ENCODE measurements at places on chromosomes 7 and 10.

GRCh38 chr10:3554121-3554522 lies 230.9 kb downstream of the KLF6 start:
- no peak for DNase-seq

GRCh38 chr7:96614154-96614867 lies 95.3 kb downstream of the SEM1 start:
- DNase-seq: no peak

DNA sequence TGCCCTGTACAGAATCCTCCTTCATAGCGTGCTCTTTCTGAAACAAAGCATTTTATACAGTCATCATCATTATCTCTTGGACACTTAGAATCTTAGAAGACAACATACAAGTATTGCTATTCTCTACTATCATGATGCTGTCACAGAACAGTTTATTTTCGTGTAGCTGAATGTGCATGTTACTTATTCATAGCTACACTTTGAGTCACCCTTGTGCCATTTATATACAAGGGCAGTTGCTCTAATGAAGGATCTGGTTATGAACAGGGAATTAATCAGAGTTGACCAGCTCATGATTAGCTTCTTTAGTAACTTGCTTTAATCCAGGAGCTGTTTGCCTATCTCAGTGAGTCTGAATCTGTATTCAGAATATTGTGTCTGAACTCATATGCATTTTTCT lies 11.2 kb downstream of the CASP2 start:
- no peak for DNase-seq

DNA sequence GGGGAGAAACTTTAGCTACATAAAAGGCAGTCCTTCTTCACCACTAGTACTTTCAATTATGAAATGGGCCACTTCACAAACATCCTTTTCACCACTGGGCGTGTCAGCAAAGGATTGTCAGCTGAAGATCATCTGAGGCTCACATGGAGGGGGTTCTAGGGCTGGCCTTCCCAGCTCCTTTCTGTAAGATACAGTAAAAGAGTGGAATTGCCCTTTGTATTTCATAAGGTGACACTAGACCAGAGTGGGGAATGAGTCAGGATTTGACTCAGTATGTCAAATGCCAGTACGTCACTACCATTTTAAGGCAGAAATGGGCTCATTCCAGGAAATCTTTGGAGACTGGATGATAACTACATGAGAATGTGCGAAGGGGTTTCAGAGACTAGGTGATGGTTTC lies 21.2 kb upstream of the BLOC1S2 start:
- no peak for DNase-seq

GRCh38 chr7:2196381-2197378 lies 36.1 kb downstream of the MAD1L1 start:
- no peak for DNase-seq

DNA sequence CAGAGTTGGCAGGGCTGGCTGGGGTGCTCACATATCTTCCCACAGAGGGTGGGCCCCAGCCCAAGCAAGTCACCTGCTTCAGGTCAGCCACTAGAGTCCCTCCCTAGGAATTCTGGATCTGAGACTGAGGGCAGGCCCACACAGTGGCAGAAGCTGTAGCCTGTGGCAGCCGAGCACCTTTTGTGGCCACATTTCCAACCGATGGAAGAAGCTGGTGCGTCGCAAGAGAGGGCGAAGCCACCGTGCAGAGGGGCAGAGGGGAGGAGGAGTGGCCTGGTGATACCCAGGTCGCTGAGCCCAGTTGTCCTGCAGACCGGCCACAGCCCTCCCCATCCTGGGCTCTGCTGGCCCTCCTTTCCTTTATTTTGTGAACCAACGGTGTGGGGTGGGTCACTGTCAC lies 5.3 kb downstream of the POLM start:
- no peak for DNase-seq

GRCh38 chr10:44971935-44972757 lies 6.5 kb downstream of the DEPP1 start:
- DNase-seq: no peak

DNA sequence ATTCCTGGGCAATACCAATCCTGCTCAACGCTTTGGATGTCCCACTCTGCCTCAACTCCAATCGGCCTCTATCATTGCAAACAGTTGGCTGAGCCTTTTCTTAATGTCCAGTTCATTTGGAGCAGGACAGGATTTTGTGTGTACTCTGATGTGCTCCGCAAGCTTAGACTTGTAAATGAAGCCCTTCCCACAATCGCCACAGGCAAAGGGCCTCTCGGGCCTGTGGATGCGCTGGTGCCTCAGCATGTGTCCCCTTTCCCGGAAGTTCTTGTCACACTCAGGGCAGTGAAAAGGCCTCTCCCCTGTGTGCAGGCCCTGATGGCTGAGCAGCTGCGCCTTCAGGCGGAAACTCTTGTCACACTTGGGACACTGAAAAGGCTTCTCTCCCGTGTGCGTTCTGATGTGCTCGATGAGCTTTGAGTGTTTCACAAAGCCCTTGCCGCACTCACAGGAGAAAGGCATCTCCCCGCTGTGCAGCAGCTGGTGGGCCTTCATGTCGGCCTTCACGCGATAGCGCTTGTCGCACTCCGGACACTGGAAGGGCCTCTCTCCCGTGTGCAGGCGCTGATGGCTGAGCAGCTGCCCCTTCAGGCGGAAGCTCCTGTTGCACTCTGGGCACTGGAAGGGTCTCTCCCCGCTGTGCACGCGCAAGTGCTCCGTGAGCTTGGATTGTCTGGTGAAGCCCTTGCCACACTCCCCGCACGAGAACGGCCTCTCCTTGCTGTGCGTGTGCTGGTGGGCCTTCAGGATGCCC lies 20.0 kb downstream of the ZNF786 start:
- DNase-seq: no peak

GRCh38 chr10:12643279-12643678 lies 293.9 kb downstream of the CAMK1D start:
- no peak for DNase-seq

All from KG1 (cell line).